Skin of body (tissue), 3 donors: ENCODE measurements at places on chromosomes 6 and 20. TPM values are rescaled to one million over a fixed set of nuclear protein-coding genes. Genes with fewer than 3 reads are reported as not detected.

Gene SLC17A3
- not detected for total RNA-seq

DNA sequence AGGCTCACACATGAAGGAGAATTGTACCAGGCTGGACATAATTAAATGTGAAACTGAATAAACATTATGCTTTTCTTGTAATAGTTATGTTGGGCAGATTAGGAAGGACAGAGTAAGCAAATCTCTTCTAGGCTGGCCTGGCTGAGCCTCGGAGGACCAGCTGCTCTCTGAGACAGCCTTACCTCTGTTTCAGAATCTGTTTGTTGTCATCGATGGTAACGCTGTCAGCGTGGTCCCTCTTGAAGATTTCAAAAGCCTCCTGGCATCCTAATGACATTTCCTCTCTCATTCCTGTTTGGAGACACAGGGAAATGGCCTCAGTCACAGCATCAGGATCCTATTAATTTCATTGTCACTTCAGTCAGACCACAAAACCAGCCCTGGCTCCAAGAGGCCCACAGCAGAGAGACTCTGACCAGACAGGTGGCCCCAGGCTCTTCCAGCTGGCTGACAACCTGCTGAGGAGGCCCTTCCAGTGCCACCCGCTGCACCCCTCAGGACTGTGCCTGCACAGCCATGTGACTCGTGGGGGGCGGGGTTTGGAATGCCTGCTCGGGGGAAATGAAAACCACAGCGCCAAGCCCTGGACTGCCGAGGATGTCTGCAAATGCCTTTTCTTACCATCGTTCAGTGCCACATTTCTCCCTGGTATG, 108.5 kb upstream of the KCNK16 start:
- DNase-seq: peak; percentile 56

- no peak for DNase-seq
Observed at GRCh38 chr6:1392813-1393640, 3.7 kb downstream of the FOXF2 start.

Gene OPRM1
- total RNA-seq: not detected

DNA sequence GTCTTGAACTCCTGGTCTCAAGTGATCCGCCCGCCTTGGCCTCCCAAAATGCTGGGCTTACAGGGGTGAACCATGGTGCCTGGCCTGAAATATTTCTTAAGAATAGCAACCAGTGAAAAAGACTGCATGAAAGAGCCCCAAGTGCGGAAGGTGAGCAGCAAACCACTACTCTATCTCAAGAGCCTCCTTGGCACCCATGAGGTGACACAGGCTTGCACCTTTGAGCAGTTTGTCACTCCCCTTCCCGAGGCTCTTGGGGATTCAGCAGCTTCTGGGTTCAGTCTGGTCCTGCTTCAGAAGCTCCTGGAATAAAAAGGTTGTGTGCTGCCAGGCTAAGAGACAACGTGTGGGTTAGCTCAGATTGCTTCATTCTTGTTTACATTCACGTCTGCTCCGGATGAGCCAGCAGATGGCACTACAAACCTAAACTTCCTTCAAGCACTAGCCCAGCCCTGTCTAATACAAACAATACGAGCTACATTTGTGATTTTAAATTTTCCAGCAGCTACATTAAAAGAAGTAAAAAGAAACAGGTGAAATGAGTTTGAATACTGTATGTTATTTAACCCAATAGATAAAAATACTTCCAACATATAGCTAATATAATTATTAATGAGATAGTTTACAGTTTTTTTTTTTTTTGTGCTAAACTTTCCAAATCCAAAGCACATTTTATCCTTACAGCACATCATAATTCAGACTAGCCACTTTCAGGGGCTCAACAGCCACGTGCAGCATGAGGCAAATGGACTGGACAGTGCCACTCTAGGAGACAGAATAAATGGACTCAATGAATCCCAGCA, 46.2 kb downstream of the GJA10 start:
- DNase-seq: peak; percentile 67

GRCh38 chr6:22357724-22358189, 60.9 kb upstream of the PRL start:
- no peak for DNase-seq

Gene TRIM31
- total RNA-seq: not detected

- DNase-seq: no peak
Observed at GRCh38 chr6:25684565-25684964, 32.5 kb downstream of the SCGN start.

DNA sequence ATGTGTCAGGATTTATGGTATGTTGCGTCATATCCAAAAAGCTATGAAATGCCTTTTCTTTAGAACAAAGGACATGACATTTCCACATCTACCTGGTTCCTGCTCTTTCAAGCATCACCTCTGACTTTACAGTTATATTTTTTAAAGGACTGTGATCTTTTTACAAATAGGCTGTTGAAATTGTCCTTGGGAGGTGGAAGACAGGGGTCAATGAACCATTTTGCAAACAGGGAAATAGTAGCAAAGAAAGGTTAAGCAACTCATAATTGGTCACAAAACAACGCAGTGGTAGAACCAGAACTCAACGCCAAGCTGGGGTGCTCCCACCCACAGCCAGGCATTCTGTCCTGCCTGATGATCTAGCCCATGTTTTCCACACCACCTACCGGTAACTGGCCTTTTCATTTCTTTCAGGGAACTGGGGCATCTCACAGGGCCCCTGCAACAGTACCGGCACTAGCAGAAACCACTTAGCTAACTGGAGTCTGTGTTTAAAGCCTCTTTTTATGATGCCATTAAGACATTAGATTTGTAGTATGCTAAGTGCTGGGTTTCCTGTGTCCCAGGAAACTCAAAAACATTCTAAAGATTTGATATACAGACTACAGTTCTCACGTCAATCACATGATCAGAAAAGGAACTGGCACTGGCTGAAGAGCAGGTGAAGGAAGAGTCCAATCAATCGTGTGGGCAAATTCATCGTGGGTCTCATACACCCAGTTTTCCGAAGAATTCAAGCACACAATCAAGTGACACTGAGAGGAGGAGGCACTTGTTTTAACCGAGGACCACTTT, 13.9 kb downstream of the ZNF217 start:
- no peak for DNase-seq

DNA sequence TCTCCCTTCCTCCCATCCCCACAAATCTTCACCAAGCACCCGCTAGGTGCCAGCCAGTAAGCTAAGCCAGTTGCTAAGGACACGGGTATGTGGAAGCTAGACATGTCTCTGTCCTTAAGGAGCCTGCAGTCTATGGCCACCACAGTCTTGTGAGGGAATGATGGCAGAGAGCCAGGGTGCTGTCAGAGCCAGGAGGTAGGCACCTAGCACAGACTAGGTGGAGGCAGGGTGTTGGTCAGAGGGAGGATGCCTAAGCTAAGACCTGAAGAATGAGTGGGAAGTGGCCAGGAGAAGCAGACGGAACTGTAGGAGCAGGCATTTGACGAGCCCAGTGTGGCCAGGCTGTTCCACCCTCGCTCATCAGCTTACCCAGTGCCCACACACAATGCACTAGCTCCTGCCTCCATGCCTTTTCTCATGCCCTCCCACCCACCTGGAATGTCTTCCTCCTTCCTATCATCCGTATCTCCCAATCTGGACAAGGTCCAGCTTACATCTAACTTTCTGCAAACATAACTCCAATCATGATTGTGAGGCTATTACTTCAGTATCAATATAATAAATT, 125.6 kb downstream of the FOXC1 start:
- DNase-seq: no peak

DNA sequence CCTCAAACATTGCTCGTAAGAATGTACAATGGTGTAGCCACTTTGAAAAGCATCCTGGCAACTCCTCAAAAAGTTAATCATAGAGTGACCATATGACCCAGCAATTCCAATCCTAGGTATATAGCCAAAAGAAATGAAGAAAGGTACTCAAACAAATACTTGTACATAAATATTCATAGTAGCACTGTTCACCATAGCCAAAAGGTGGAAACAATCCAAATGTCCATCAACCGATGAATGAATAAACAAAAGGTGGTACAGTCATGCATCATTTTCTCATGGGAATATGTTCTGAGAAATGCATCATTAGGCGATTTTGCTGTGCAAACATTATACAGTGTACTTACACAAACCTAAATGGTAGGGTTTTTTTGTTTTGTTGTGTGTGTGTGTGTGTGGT, 74.4 kb upstream of the TBC1D7 start:
- no peak for DNase-seq

- DNase-seq: no peak
Observed at GRCh38 chr6:42714098-42714761, 8.2 kb downstream of the PRPH2 start.

DNA sequence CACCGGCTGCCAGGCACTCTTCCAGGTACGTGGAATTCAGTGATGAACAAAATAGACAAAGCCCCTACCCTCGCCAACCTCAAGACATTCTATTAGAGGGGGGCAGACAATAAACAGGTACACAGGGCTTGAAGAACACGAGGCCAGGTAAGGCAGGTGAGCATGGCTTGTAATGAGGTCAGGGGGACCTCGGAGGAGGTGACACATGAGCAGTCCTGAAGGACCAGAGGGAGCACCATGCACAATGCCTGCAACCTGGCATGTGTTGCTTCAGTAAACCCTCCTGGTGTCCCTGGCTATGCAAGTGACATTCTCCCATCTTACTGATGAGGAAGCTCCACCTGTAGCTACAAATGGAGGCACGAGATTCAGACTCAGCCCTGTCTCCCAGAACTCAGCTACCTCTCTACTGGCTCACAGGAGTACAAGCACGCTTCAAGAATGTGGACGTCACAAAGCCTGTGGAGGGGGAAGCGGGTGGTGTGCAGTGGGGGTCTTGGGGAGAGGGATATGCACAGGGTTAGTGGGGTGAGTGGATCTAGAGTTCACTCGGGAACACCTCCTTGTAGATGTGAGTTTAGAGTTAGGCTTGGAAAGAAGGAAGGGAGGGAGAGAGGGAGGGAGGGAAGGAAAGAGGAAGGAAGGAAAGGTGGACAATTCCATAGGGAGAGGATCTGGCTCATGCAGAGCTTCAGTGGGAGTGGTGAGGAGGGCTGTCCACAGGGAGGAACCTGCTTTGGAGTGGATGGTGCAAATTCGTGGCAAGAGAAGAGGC, 7.6 kb upstream of the MAPK13 start:
- DNase-seq: no peak

- peak; percentile 68 for DNase-seq
Observed at GRCh38 chr6:27188885-27189418, 58.5 kb upstream of the PRSS16 start.

DNA sequence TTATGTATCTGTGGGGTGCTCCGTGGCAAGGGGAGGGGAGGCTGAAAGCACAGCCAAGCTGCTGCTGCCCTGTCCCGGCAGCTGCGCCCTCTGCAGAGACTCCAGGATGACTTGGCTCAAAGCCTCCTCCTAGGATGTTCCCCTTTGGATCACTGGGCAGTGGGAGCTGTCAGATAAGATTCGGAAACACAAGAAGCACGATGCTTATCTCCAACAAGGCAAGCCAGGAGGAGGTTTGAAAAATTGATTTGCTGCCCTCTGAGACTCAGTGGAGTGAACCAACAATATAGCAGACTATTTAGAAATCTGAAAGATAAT, 776.4 kb downstream of the C6orf118 start:
- DNase-seq: no peak

GRCh38 chr20:23820493-23820892, 6.0 kb downstream of the CST2 start:
- no peak for DNase-seq

Gene SLC18B1
- total RNA-seq: 15.7 TPM

Gene IRF4
- 6.2 TPM for total RNA-seq

Gene MUCL3
- total RNA-seq: not detected

- DNase-seq: peak; percentile 50
Observed at GRCh38 chr6:107458672-107459282, 587 bp downstream of the PDSS2 start.

Gene TSHZ2
- 10.1 TPM for total RNA-seq

Gene ARHGAP40
- 3.5 TPM for total RNA-seq

DNA sequence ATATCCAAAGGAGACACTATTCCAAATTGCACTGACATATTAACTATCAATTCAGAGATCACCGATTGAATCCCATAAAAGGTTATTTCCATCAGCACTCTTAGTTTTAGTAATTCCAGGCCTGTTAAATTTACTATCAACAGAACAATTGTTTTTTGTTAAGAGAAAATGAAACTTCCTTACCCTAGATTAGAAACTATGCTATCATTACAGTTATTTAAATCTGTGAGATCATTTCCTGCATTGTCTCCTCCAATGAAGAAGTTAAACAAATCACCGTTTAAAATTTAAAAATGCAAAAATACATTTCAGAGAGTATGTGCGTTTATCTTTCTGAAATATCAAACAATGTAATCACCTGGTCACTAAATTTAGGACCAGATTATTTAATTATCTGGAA, 57.5 kb downstream of the HIVEP2 start:
- no peak for DNase-seq
